A549 treated with GW870086 at 1 μM for 4 hours (cell line): ENCODE measurements at places on chromosomes 12 and 14. TPM values are rescaled to one million over a fixed set of nuclear protein-coding genes. Genes with fewer than 3 reads are reported as not detected.

Gene MEG3
- 40.3 to 62.0 TPM (median 50.5 TPM) in 5 replicates for total RNA-seq

Gene IGFBP6
- 155 to 267 TPM (median 231 TPM) in 5 replicates for total RNA-seq

Gene COX6A1
- 808 to 864 TPM (median 832 TPM) in 5 replicates for total RNA-seq

Gene LRRIQ1
- total RNA-seq: 0.47 to 1.3 TPM (median 1.0 TPM) in 5 replicates

Gene TRIM9
- 11.0 to 16.4 TPM (median 15.6 TPM) in 5 replicates for total RNA-seq

Gene LRIG3
- 3.4 to 5.0 TPM (median 4.6 TPM) in 5 replicates for total RNA-seq
